ENCODE measurements at places on chromosomes 16 and 17.

GRCh38 chr17:31425282-31426040, 34.0 kb downstream of the RAB11FIP4 start:
- DNase-seq, result no peak

GRCh38 chr16:66605177-66605978, 874 bp downstream of the CMTM3 start:
- peak; percentile 86 for DNase-seq

DNA sequence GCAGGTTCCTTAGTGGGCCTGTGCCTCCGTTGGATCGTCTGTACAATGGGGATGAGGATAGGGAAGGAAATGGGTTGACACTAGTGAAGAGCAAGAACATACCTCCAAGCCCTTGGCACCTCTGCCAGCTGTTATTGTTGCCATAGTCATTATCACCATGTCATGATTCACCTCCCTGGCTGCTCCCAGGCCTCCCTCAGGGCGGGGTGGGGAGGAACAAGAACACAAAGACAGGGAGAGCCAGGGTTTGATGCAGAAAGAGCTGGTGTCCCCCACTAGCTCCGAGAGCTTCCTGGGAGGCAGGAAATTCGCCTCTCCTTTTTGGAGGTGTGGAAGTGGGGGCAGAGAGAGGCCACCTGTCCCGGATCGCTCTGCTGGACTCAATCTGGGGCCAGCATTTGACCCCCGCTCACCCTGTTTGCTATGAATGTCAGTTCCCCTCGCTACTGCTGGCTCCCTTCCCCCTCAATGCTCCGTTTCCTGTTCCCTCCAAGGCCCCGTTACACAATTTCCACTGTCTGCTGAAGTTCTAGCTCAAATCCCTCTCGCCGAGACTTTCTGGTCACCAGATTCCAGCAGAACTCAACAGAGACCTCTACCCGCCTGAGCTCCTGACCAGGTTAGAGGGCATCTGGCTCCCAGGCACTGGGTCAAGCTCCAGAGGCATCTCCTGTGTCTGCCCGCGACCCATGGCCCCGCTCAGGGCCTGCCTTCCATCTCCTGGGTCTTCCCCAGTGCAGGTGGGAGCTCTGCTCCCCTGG, 9.1 kb downstream of the TIMP2 start:
- DNase-seq, result peak; percentile 66

DNA sequence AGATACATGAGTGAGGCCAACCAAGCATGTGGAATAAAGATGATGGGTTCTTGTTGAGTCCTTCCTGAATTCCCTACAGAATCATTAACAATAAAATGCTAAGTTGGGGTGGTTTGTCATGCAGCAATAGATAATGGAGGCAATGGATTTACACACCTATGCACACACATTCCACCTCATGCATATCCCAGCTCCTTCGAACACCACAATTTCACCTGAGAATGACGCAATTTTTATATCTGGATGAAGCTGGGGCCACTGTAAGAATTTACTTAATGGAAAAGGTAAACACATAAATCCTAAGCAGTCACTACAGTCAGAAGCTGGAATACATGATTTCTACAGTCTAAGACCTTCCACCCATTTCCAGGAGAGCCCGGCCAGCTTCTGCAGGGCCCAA, 49.8 kb upstream of the ICAM2 start:
- DNase-seq, result no peak

- no peak for DNase-seq
These were observed 23.4 kb downstream of the IGF2BP1 start for GRCh38 chr17:49020609-49021008.

DNA sequence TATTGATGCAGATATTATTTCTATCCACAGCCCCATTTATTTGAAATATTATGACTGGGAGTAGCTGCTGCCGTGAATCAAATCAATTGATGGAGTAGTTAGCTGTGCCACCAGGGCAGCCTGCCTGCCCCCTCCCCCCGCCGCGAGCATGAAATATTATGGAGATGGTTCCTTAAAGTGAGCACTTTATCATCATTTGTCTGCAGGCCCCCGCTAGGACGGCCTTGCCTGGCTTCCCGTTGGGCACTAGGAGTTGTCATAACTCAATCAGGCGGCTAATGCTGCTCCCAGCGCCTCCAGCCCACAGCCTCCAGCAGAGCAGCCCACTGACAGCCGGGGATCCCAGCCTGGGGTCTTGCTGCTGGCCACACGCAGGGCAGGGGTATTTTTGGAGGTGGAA, 173.9 kb downstream of the SALL1 start:
- DNase-seq, result no peak

Data from heart left ventricle (tissue), 16 donors.